HFFc6 (cell line): ENCODE measurements at places on chromosomes 5 and 9. TPM values are rescaled to one million over a fixed set of nuclear protein-coding genes. Genes with fewer than 3 reads are reported as not detected.

DNA sequence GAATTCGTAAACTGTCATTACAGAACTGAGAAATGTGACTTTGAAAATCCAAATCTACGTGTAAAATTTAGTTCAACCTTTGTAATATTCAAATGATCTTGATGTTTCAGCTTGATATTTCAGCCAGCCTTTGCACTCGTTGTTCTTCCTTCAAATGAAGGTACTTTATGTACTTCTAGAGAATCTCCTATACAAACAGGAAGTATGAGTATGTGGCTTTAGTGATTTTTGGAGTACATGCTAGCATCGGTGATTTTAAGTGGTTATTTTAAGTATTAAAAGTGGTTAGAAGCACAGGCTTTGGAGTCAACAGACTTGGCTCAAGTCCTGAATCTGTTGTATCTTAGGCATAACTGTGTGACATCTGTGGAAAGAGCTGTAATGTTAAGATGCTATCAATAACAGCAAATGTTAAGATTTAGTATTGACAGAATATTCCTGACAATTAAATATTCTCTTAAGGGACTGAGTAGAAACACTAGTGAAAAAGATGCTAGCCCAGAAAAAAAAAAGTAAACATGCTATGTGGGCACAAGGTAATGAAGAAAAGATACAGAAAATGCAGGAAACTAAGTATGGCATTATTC lies 398.0 kb downstream of the ADGRV1 start:
- DNase-seq = no peak

GRCh38 chr5:178113141-178113787 lies at the start of gene N4BP3:
TSS of gene N4BP3 (plus strand) at chr5:178113532. CDS start at chr5:178119584, 6,052 bp downstream.
- no peak for DNase-seq

DNA sequence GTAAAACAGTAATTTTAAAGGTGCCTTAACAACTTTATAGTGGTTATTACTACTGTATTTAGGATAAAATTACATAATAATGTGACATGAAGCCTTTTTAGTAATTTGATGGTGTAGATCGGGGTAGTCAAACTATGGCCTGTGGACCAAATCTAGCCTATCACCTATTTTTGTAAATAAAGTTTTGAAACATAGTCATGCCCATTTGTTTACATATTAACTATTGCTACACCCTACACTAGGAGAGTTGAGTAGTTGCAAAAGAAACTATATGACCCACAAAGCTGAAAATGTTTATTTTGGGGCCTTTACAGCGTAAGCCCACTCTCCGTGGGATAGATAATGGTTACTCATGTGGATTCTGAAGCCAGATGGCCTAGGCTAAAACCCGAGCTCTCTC lies 6.2 kb downstream of the CEP78 start:
- DNase-seq = no peak

GRCh38 chr9:137385061-137385655 lies 37.8 kb downstream of the EXD3 start:
- DNase-seq = no peak

Gene SLC36A3
- not detected in 3 replicates for total RNA-seq

Gene DNAI1
- not detected in 2 replicates for total RNA-seq
